Stimulated activated naive CD8-positive, alpha-beta T cell treated with anti-CD3 and anti-CD28 coated beads, Interleukin-15, Interleukin-2, amounts not matched to agents 100 U/mL and 50 U/mL, for 24 hours (primary cell): ENCODE measurements at places on chromosomes 1 and 21.

DNA sequence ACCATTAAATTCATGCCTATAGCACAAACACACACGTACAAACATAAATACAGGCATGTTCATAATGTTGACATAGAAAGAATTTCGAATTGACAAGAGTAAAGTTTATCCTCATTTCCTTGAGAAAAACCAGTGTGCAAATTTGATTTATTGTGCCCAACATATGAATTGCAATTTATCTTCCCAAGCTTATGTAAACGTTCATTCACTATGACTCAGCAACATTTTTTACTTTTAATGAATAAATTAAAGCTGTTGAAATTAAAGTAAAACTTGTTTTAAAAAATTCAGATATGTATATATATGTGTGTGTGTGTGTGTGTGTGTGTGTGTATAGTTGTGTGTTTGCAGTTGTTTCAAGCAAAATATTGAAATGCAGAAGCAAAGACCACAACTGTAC, 1067.9 kb downstream of the BRINP3 start:
- no peak for DNase-seq

GRCh38 chr1:14996133-14997050, 157.2 kb upstream of the TMEM51 start:
- no peak for DNase-seq

- peak; percentile 19 for DNase-seq
These were observed 19.4 kb downstream of the PTPRF start for GRCh38 chr1:43549921-43550597.

GRCh38 chr1:1287288-1288110, 7.3 kb downstream of the SCNN1D start:
- no peak for DNase-seq

DNA sequence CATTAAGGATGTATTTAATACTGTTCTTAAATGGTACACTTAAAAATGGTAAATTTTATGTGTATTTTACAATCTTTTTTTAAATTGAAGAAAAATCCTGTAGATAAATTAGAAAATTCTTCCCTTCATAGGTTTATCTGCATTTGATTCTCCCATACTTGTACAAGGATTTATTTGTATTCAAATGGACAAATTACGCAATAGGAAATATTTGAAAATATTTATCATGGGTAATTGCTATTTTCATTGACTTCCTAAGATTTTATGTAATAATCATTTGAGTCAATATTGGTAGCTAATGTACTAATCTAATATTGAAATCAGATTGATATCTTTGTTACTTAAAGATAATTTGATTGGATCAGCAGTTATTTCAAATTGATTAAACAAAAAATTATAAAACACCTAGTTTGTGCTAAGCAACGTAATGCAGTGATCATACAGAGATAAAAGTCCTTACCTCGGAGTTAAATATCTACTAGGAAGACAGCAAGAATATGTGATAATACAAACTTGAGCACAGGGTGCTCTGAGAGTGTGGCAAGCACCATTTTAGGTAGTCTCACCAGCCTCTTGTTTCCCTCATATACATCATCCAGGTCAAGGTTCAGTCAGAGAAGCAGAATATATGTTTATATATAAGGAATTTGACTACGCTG, 11.3 kb upstream of the C1orf162 start:
- no peak for DNase-seq

- DNase-seq: peak; percentile 32
These were observed 422 bp upstream of the RSBN1 start for GRCh38 chr1:113812661-113813135.

- no peak for DNase-seq
These were observed 334.3 kb downstream of the TGFB2 start for GRCh38 chr1:218679391-218679790.

GRCh38 chr1:153697191-153698019, 18.9 kb downstream of the NPR1 start:
- no peak for DNase-seq

GRCh38 chr1:203174324-203174985, 1.2 kb downstream of the MYBPH start:
- DNase-seq: no peak

DNA sequence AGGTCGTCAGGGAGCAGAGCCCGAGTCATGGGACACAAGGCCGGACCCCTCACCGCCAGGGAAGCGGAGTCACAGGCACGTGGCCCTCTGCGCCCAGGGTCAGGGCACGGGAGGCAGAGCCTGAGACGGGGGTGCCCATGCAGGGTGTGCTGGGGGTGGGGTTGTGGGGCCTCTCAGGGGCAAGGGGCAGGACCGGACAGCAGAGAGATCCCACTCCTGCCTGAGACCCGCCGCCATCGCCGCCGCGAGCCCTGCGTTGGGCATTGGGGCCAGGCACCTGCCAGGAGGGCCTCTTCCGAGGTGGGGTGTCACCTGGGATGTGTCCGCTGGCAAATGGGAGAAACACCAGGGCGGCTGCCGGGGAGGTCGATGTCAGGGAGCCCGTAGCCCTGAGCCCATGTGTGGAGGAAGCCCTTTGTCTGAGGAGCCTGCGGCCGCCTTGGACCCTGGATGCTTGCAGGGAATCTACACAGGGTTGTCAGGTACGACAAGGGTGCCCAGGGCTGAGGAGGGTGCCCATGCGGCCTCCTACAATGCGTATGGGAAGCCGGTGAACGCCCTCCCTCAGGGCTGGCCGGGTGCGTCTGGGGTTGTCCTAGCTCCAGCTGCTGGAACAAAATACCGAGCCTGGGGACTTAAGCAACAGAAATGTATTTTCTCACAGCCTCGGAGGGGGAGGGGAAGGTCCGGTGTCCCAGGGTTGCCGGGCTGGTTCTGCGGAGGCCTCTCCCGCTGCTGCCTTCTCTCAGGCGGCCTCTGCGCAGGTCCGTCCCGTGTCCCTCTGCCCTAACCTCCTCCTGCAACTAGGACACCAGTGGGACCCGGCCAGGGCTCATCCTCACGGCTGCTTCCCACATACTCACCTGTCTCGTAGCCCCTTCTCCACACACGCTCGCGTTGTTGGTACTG, 16.4 kb upstream of the C1orf159 start:
- DNase-seq: no peak

GRCh38 chr1:12001249-12001917, 17.9 kb upstream of the MIIP start:
- DNase-seq: peak; percentile 68

DNA sequence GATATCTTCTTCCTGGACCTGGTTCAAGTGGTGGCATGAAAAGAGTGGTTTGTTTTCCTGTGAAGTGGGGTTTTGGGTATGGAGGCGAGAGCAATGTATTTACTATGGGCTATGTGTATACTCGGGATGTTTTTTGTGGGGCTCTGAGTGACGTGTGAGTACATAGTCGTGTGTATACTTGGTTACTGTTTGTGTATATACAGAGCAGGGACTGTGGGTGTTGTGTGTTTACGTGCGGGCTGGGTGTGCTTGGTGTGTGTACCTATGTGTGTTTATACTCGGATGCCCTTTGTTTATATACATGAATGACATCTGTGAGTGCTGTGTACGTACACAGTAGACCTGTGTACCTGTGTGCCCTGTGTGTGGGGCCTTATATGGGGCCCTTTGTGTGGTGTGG, 50.0 kb downstream of the YARS1 start:
- no peak for DNase-seq

DNA sequence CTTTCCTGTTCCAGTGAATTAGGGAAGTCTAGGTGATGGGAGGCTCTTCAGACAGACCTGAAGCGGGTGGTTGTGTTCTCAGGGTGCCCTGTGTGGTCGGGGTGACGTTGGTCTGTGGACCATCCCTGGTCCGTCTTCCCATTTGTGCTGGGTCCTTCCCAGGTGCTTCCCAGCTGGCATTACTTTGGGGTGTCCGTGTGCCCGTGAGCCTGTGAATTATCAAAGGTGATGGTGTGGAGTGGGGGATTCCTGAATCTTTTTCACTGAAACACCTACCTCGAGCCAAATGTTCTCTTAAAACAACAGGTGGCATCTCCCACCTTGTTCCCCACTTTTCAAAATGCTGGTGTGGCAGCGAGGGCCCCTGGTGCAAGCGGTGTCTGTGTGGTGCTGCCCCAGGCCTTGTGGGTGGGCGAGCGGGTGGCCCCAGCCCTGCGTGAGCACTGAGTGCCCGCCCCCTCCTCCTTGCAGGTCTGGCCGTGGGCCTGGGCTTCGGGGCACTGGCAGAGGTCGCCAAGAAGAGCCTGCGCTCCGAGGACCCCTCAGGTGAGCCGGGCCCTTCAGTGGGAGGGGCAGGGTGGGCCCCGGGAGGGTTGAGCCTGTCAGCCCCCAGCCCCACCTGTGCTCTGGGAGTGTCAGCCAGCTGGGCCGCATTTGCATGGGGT, 37.0 kb downstream of the COQ8A start:
- DNase-seq: no peak

GRCh38 chr1:150612014-150612345, 17.4 kb downstream of the ENSA start:
- DNase-seq: no peak

GRCh38 chr1:78370779-78371482, 119.8 kb upstream of the PTGFR start:
- no peak for DNase-seq

DNA sequence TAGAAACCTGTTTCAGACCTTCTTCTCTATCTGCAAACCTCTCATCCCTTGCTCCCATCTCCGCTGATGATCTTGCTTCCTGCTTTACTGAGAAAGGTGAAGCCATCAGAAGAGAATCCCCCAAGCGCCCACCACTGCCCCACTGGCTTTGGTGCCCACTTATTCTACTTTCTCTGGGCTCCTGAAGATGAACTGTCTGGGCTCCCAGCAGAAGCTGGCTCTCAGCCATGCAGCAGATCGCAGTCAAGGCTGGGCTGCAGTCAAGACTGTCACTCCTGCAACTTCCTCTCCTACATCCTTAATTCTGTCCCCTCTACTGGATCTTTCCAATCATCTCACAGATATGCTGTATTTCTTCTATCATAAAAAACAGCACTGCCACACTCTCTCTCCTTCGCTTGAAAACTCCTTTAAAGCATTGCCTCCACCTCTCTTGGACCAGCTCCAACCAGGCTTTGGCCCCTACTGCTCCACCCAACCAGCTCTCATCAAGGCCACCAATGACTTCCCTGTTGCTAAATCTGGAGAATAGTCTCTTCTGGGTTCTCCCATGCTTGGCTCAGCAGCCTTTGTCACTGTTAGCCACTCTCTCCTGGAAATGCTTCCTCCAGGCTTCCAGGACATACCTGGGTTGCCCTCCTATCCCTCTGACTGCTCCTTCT, 25.8 kb downstream of the TRIM62 start:
- no peak for DNase-seq

GRCh38 chr1:157407917-157408525, 144.3 kb downstream of the FCRL5 start:
- no peak for DNase-seq

- DNase-seq: no peak
These were observed 139.9 kb downstream of the ASTN1 start for GRCh38 chr1:177024623-177025022.

- no peak for DNase-seq
These were observed 48.6 kb upstream of the EPS15 start for GRCh38 chr1:51567653-51568052.

- DNase-seq: no peak
These were observed 74.8 kb upstream of the ECE1 start for GRCh38 chr1:21365036-21365435.

- no peak for DNase-seq
These were observed 30.6 kb downstream of the KLHDC7A start for GRCh38 chr1:18511149-18511873.

GRCh38 chr21:15722591-15723324, 7.0 kb upstream of the USP25 start:
- DNase-seq: no peak

- DNase-seq: no peak
These were observed 4.4 kb upstream of the MATN1 start for GRCh38 chr1:30727824-30728223.

GRCh38 chr21:42352441-42353095, 1.8 kb upstream of the TFF2 start:
- no peak for DNase-seq

- DNase-seq: no peak
These were observed 56.9 kb downstream of the CLSTN1 start for GRCh38 chr1:9766759-9767442.

DNA sequence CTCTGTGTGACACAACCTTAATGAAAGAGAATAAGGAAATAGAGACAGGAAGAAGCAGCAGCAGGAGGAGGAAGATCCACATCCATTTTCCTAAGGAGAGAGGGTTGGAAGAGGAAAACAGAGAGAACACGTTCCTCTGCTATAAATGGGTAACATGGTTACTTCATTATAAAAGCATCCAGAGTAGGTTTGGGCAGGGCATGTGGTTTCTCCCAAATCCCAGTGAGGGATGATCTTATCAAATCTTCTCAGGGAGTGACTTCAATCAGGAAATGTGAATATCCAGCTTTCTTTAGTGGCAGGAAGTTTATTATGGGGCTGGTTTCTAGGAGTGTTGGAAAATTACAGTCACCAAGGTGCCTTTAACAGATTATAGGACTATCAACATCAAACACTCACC, 11.1 kb downstream of the CYP2J2 start:
- DNase-seq: no peak

- DNase-seq: no peak
These were observed 92.9 kb downstream of the KCNN3 start for GRCh38 chr1:154777154-154777553.

GRCh38 chr1:151292207-151293030, 10.3 kb downstream of the ZNF687 start:
- no peak for DNase-seq

DNA sequence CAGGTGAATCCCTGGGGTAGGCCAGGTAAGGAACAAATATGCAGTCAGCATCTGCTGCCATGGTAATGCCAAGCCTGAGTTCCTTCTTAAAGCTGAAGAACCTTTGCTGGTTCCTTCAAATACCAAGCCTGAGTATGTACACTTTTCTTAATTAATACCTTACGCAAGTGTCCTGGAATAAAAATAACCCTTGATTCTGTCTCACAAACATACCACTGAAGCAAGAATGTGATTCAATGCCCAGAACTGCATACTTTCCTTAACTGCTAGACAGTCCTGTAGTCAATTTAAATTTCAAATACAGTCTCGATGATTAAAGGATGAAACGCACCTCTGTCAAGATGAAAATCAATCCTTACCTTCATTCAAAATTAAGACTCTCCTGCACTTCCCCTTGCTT, 634.0 kb upstream of the CHRM3 start:
- no peak for DNase-seq

DNA sequence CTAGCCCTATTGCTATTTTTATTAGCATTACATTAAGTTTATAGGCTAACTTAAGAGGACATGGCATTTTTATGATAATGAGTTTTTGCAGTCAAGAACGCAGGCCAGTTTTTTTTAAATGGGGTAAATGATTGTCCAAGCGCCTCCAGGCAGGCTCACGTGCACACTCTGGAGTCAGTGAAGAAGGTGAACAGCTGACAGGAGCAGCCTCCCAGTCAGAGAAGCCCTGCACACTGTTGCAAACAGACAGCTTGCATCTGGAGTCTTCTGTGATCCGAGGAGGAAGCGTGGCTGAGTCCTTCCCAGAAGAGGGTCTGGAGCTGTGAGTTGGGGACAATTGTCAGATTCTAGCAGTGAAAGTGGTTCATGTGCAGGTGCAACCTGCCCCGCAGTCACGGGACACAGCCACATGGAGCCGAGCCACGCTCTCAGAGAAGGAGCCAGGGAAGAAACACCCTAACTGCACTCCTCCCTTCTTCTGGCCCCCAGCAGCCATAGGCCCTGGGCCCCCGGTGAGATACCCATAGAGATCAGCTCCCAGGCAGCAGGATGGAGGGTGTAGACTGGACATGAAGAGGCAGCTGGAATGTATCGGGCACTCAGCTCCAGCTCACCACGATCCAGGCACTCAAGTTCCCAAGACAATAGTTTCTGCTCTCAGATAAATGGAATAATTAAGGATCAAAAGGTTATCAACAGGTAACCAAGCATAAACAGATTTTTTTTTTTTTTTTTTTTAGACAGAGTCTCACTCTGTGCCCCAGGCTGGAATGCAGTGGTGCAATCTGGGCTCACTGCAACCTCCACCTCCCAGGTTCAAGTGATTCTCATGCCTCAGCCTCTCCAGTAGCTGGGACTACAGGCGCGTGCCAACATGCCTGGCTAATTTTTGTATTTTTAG, 26.4 kb downstream of the CAPN2 start:
- DNase-seq: no peak
